ENCODE measurements at places on chromosomes 11 and 22. TPM values are rescaled to one million over a fixed set of nuclear protein-coding genes. Genes with fewer than 3 reads are reported as not detected.

The FOLR2 gene
- 11.4 TPM for total RNA-seq

The HORMAD2 gene
- not detected for total RNA-seq

The ART1 gene
- total RNA-seq = not detected

DNA sequence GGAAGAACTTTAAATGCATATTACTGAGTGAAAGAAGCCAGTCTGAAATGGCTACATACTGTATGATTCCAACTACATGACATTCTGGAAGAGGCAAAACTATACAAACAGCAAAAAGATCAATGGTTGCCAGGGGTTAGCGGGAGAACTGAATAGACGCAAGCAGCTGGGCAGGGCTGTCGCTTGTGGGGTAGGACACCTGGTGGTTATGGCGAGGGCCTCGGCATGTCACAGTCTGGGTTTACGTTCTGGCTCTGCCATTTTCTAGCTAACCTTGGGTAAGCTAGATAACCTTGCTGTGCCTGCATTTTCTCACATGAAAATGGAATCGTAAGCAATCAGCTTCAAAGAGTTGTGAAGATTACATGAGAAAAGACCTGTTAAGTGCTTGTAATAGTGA, 55.2 kb upstream of the SYT13 start:
- DNase-seq = no peak

GRCh38 chr11:57224537-57224936, 12.5 kb downstream of the APLNR start:
- DNase-seq = no peak

DNA sequence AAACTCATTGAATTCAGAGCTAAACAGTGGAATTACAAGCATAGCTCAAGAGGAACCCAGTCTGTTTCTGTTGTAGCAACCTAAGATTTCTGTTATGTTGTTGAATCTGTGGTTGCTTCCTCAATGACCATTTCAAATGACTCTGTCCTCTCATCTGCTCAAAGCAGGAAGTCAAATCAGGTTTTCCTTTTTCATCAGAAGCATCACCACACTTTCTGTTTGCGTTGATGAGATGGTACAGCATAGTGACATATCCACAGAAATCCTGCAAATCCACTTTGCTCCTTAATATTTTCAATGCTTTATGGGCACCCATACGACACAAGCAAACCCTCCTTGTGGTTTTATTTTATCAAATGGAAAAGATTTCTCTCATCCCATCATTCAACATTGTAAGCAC, 12.6 kb upstream of the UCP2 start:
- DNase-seq = no peak

- DNase-seq = no peak
Observed at GRCh38 chr11:25876456-25876965, 455.4 kb upstream of the ANO3 start.
